ENCODE measurements at places on chromosomes 5 and 9.

- no peak for DNase-seq
Observed at GRCh38 chr5:95664204-95664786, 17.7 kb downstream of the RFESD start.

- no peak for DNase-seq
Observed at GRCh38 chr9:130579738-130580463, 524 bp downstream of the FUBP3 start.

- no peak for DNase-seq
Observed at GRCh38 chr9:404234-404633, 189.6 kb downstream of the DOCK8 start.

GRCh38 chr9:112699230-112699629 is 18.7 kb downstream of the INIP start:
- DNase-seq = no peak

Measured in keratinocyte (primary cell).